ENCODE measurements at places on chromosomes 2 and 18.

DNA sequence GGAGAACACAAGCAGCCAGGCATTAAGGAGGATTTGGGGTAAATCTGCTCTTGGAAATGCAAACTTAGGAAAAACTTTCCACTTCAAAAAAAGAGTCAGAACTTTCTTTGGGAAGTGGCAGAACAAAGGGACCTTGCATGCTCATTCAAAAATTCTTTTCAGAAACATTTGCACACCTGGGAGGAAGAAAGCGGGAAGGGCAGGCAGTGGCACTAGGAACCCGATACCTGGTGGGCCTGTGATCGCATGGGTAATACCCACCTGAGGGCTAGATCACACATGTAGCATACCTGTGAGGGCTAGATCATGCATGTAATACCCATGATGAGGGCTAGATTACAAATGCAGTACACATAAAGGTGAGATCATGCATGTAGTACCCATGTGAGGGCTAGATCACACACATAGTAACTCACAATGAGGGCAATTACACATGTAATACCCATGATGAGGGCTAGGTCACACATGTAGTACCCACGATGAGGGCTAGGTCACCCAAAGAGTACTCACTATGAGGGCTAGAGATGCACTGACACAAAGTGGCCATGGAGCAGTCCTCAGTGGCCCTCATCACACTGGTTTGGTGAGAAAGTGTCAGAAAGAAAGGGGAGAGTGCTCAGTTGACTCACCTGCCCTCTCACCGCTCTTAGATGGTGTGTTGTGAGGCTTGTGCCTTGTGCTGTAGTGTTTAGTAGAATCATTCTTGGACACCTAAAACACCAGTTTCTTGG lies 212.5 kb downstream of the DLGAP1 start:
- no peak for DNase-seq

DNA sequence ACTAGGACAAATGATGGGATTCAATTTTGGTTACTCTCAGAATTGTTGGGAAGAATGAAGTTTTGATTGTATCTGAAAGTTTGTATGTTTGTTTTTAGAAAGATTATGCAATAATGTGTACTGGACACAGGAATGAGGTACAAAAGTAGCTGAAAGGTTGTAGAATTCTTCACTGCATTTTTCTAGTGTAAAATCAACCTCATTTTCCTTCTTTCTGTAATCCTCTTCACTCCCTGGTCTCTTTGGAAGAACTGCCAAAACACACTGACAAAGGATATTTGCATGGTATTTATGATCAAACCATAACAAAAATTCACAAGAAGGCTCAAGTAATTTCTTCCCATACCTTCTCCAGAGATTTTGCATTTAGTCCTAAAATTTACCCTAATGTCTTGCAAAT lies 110.7 kb downstream of the ZEB2 start:
- no peak for DNase-seq

DNA sequence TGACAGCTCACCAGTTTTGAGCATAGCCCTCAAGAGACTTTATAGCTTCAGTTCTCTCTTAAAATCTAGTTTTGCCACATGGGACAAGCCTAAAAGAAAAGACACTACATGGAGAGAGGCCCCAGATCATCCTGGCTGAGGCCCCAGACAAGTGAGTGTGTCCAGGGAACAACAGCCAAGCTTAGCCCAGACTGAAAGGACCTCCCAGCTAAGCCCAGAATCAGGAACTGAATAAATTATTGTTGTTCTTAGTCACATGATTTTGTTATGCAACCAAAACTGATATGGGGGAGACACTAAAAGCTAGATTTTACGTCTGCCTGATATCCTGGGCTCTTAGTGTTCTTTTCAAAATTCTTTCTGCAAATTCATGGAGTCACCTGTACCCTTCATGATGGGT lies 29.3 kb upstream of the LBH start:
- DNase-seq: no peak

DNA sequence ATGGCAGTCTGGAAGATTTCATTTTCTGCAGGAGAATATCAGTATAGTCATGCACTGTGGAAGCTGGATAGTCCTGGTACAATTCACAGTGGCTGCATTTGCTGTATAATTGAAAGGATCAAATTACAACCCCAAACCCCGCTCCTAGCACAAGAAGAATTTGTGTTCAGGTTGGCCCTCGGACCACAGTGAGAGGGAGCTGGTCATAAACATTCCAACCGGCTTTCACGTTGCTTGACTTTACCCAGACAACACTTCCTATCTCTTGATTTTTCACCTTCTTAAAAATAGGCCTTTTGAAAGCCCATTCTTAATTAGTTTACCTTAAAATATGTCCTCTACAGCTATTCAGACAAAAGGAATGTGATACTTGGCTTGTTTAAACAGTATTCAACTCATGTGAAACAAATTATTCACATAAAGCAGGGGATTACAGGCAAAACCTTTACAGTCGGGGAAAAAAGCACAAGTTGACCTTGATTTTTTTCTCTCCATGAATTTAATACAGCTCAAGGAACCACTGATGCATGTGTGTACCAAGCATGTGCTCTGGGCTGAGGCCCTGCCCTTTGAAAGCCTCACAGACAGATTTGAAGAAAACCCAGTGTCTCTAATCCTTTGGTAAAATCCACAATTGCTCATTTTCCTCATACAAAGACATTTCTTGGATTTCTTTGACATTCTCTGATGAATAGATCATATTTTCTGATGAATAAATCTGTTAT lies 143.0 kb upstream of the SOX11 start:
- DNase-seq: no peak

DNA sequence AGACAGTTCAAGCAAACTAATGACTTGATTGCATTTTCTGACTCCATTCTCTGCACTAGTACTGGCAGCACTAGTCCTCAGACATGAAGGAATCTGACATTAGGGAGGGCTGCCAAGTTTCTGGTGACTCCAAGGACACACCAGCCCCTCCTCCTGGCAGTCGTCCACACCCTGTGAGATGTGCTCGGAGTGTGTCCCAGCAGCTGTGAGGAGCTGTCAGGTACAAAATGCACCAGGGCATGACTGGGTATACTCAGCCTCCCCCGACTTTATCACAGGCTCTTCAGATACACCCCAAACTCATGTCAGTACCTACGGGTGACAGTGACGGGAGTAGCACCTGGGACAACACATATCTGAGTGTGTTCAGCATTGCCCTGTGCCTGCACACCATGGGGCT lies 43.1 kb downstream of the EDAR start:
- no peak for DNase-seq

DNA sequence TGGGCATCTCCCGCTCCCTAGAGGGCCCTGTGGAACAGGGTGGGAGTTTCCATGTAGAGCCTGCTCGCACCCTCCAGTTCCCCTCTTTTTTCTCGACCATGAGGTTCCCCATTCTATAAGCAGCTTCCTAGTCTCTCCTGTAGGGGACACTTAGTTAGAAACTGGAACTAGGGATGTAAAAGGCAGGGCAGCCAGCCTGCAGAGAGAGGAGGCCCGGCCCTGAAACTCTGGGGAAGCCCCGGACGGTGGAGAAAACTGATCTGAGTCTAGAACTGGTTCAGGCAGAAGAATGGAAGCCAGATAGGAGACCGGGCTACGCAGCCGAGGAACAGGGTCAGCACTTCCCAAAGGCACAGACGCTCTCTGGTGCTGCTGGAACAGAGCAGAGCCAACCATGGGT lies 51.6 kb upstream of the ATG16L1 start:
- no peak for DNase-seq

DNA sequence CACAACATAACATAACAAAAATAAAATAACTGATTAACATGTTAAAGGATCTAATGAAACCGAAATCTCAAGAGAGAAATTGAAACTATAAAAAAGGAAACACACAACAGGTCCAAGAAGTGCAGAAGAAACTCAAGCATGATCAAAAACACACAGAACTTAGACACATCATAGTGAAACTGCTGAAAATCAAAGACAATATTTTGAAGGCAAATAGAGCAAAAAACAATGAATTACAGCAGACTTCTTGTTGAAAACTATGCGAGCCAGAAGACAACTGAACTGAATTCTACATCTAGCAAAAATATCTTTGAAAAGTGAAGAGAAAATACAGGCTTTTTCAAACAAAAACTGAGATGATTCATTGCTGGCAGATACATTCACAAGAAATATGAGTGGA lies 61.3 kb downstream of the UGP2 start:
- no peak for DNase-seq

- DNase-seq: no peak
Measured at GRCh38 chr2:192775459-192776262, 580.9 kb upstream of the TMEFF2 start.

GRCh38 chr2:12119841-12120240 lies 373.4 kb downstream of the LPIN1 start:
- no peak for DNase-seq

DNA sequence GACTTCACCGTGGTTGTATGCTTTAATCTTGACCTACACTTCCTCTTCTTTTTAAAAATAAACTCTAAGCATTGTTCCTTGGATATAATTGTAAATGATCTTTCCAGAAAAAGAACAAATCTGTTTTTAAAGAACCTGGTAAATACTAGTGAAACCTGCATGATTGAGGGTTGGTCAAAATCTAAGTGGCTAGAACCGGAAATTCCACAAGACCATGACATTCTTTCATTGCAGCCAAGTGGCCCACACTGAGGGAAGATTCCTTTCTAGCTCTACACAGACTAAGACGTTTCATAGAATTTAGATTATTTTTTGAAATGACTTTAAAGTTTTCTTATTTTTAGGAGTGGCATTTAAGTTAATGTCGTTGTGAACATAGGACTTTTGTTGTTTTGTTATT lies 356.7 kb downstream of the NYAP2 start:
- no peak for DNase-seq

GRCh38 chr2:215671691-215672090 lies 235.8 kb upstream of the FN1 start:
- no peak for DNase-seq

DNA sequence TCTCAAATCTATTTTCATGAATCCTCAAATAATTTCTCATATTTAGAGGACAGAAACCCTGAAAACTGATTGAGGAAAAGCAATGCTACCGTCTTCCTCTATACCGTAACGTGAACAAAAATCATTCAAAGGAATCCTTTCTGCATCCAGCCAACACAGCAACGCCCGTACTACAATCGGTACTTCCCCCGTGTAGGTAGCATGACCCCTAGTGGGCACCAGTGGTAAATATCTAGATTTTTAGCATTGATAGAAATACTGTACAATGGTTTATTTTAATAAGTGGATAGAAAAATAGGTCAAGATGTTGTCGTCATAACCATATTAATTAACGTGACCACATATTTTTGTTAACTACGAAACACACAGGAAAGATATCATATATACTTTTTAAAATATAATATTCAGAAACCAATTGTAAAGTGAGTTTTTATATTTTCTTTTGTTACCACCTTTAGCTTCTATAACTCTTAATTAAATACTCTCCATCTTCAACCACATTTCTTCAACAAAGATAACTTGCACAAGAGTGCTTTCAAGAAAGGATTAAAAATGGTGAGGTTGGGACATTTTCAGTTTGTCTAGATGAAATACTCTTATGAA lies 194.1 kb downstream of the SS18 start:
- DNase-seq: no peak

DNA sequence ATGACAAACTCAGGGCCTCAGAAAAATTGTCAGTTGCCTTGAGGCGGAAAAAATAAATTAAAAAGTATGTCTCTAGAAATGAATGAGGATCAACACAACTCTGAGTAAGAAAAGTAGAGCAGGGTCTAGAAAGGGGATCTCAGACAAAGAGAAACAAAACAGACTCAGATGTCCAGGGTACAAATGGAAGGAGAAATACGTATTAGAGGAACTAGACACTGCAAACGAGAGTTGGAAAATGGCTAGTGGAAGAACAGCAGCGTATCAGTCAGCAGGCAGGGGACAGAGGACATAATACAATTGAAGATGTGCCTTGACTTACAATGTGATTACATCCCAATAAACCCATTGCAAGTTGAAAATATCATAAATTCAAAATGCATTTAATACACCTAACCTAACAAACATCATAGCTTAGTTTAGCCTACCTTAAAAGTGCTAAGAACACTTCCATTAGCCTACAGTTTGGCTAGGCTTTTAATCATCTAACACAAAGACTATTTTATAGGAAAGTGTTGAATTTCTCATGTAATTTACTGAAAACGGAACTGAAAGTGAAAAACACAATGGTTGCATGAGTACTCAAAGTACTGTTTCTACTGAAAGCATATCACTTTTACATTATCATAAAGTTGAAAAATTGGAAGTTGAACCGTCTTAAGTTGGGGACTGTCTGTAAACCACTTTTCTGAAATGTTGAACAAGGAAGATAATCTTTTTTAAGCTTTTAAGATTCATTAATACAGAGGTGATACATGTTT lies 182.8 kb downstream of the NBAS start:
- no peak for DNase-seq

DNA sequence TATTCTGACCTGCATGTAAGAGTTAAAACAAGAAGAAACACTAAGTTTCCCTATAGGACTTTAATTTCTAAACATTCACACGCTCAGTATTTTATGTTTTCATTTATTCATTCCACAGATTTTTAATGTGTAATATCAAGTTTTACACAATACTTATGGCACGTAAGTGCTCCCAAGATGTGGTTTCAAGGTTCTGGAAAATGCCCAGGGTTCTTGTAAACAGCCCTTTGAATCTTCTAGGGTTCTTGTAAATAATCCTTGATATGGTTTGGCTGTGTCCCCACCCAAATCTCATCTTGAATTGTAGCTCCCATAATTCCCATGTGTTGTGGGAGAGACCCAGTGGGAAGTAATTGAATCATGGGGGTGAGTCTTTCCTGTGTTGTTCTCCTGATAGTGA lies 383.0 kb downstream of the TXNL1 start:
- DNase-seq: no peak

- no peak for DNase-seq
Measured at GRCh38 chr18:5152343-5153020, 44.6 kb downstream of the AKAIN1 start.

GRCh38 chr2:195026261-195026660 lies 630.8 kb upstream of the SLC39A10 start:
- no peak for DNase-seq

DNA sequence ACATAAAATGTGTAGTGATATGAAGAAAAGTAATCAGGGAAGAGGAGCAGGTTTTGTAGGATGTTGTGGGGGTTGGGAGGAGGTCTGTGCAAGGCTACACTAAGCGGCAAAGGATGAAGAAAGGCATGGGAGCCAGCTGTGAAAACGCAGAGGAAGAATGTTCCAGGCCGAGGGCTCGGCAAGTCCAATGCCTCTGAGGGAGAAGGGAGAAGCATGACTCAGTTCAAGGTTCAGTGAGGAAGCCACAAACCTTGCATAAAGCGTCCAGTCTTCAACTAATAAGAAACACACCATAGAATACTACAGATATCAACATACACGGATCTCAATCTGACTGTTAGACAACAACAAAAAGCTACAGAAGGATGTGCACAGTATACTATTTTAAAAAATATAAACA lies 16.2 kb downstream of the EPB41L3 start:
- DNase-seq: no peak

- no peak for DNase-seq
Measured at GRCh38 chr2:57407772-57408201, 638.8 kb upstream of the VRK2 start.

GRCh38 chr2:138470941-138471340 lies 30.6 kb upstream of the SPOPL start:
- DNase-seq: no peak

Measured in stimulated activated CD4-positive, alpha-beta T cell treated with anti-CD3 and anti-CD28 coated beads, Interleukin-15, amount 100 ng/mL, for 1 hour (primary cell).